ENCODE measurements at places on chromosomes 12 and 14. TPM values are rescaled to one million over a fixed set of nuclear protein-coding genes. Genes with fewer than 3 reads are reported as not detected.

Gene HELB
- 2.9 TPM for total RNA-seq

Gene TDP1
- total RNA-seq = 14.6 TPM

Gene RTRAF
- 76.2 TPM for total RNA-seq

Gene AQP6
- not detected for total RNA-seq

DNA sequence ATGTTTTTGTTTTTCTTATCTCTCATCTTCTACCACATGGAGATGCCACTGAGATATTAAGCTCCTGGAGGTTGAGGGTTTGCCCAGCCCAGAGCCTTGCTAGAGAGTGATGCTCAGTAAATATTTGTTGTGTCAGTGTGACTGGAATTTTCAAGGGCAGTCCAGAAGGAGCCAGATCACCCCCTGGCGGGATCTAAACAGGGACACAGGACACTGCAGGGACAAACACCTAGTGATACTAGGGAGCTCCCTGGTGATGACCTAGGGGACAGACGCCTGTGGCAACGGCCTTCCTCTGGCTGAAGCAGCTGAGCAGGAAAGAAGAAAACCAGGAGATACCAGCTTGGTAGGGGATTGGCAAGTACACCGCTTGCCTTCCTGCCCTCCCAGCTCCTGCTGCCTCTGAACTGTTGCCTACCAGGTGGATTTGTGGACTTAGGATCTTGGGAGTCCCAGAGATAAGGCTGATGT is 714.4 kb upstream of the TBX3 start:
- no peak for DNase-seq

GRCh38 chr12:114895827-114896226 is 211.9 kb upstream of the TBX3 start:
- DNase-seq = no peak

GRCh38 chr12:67425394-67425793 is 156.2 kb downstream of the CAND1 start:
- no peak for DNase-seq

GRCh38 chr14:65686761-65687160 is 274.2 kb downstream of the FUT8 start:
- DNase-seq = no peak

- DNase-seq = no peak
Observed at GRCh38 chr12:87827638-87828264, 201.4 kb downstream of the C12orf50 start.
